ENCODE measurements at places on chromosomes 3 and 15.

DNA sequence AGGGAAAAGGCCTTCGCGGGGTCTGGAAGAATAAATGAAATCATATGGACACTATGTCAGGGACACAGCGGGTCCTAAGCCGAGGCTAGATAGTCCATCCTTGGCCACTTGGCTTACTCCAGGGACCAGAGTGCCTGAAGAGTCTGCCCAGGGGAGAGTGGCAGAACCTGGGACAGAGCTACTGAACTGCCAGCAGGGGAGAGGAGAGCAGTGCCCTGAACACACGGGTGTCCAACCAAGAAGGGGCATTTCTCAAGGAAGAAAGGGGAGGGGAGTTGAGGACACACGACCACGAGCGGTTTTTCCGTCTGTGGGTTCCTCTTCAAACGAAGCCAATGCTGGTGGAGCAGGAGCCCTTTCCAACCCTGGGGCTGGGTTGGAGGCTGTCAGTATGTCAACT is 1.0 kb downstream of the ACAN start:
- no peak for DNase-seq

DNA sequence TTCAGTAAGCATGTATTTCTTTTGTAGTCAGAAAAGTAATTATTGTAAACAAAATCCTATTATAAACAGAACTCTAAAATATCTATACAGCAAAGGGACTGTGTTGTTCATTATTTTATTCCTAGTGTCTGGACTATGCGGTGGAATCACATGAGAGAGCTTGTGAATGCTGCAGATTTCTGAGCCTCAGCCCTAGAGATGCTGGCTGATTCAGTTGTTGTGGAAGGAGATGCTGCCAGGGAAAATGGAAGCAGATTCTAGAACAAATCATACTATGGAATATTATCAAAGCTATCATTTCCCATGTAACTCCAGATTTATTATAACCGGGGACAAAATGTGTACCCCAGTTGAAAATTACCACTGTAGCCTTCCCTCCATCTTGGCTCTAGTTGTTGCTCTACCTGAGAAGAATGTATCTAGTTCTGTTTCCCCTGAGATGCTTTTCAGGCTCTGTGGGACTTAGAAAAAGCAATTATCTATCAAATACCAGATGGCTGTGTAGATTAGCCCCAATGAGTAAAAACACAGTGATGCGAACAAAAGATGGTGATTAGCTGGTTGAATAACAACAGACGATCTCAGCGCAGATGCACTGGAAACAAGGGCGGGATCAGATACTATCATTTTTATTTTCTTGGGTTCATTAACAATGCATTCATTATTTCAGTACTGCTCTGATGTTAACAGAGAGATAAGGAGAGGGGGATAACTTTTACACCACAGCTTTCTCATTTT is 131.3 kb downstream of the TMEM108 start:
- no peak for DNase-seq

- DNase-seq = no peak
Measured at GRCh38 chr3:70608434-70608833, 296.0 kb upstream of the MDFIC2 start.

DNA sequence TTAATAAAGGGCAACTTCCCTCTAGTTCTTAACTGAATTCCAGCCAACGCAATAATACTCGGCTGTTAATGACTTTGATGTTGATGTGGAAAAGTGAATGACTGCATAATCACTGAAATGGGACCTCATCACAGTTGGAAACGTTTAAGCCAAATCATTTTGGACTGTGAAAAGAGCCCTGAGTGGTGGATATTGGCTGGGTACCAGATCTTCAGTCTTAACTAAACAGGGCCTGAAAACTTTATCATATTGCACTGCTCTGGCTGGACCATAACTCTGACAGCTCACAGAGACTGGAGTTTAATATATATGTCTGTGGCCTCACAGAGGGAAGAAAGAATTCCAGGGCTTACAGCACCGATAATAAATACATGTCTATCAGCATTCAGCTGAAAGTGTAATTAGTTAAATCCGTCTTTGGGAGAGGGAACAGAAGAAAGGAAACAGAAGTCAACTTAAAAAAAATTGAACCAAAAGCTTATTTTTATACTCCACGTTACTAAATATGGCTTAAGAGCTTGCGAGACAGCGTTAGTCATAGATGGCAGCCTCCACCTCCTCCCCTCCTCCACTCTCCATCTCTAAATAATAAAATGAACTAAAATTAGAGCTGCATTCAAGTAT is 222.3 kb upstream of the CDIN1 start:
- no peak for DNase-seq

GRCh38 chr15:77464129-77464865 is 43.6 kb downstream of the HMG20A start:
- no peak for DNase-seq

DNA sequence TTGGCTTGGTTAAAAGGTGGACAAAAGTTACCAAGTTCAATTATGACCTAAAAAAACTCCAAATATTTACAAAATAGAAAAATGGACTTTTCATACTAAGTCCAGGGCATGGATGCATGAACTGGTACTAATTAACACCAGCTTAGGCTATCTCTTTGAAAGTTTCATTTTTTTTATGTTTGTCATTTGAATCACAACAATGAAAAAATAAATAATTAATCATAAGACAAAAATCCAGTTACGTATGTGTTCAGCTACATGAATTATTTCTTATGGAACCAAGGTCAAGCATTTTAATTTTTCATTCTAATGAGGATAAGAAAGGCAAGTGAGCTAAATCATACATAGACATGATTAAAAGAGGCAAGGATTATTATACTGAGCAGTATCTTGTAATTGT is 23.7 kb upstream of the STRIT1 start:
- DNase-seq = no peak

DNA sequence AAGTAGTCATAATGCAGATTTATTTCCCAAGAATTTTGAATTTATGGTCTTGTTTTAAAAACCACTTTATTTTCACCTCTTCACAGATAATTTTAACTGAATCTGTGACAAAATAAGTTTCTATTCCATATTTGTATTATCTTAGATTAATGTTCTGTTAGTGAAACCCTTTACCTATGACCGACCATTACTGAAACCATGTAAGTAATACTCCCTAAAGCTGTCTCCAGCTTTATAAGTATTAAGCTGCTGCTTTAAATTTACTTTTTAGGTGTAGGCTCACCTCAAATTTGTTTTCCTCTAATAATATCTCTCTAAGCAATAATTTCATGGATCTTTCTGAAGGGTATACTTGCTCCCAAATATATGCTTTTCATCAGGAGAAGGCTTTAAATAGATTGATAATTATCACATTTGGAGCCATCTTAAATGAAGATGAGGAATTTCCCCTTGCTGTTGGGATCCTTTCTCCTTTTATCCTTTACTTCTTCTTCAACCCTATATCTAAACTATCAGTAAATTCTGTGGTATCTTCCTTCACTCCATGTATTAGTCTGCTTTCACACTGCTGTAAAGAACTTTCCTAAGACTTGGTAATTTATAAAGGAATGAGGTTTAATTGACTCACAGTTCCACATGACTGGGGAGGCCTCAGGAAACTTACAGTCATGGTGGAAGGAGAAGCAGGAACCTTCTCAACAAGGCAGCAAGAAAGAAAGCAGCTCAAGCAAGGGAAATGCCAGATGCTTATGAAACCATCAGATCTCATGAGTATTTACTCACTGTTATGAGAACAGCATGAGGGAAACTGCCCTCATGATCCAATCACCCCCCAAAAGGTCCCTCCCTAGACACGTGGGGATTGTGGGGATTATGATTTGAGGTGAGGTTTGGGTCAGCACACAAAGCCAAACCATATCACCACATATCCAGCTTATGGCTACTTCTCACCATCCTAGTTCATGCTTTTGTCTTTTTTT is 92.3 kb upstream of the P2RY1 start:
- DNase-seq = no peak

DNA sequence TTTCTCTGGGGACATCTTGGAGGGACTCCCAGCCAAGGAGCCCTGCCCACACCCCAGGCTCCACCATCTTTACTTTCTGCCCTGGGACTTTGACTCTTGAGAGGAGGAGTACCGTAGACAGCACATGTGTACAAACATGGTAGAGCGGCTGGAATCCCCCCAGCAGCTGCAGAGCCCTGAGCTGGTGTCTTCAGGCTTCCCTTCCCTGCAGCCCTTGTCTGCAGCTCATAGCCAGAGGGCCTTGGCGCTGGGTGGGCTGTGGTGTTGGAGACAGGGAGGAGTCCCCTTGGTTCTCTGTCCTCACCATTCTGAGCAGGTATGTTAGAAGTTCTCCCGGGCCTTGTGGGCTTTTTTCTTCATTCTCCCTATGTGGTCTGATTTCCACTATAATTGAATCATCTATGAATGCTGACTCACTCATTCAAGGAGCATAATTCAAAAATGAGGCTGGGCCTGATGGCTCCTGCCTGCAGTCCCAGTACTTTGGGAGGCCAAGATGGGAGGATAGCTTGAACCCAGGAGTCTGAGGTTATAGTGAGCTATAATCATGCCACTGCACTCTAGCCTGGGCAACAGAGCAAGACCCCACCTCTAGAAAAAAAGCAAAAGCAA is 97.8 kb upstream of the MEF2A start:
- no peak for DNase-seq

DNA sequence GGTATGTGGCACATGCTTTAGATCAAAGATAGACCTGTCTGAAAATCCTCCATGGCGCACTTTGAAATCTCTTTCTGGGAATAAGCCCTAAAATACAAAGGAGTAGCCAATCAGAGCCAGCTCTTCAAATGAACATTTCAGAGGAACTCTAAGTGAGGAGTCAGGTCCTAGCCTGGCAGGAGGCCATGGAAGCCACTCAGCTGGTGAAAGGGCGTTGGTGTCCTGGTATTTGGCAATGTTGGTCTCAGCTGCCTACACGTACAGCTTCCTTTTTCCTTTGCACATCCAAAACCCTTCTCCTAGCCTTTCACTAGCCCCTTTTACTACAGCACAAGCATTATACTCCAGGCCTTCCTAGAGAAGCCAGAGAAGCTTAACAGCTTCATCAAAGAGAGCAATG is 5.5 kb downstream of the WDR73 start:
- DNase-seq = no peak

DNA sequence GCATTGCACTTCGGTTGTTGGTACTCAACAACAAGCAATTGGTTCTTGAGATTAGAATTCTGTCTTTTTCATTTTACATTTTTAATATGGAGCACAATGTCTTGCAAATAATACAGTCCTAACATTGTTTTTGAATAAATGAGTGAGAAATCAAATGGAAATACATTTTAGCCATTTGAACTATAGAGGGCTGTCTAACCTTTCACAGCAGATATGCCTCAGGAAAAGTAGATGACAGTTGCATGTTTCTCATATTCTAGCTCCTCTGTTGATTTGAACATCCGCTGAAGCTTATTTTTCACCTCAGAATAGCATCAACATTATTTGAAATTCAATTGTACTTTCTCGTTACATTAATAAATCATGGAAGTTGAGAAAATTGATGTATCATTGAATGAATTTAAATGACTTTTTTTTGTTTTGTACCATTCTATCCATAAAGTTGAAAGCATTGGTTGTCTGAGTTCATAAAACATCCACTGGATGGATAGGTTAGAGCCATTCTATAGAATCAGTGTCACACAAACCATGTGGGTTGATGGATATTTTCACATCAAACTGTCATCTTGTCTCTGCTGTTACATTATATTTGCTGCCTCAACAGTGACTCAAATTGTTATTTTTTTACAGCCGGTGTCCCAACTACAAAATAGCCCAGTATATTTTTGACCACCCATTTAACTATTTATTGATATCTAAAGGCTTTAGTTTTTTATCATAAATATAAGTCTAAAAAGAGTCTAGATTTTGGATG is 928.3 kb downstream of the NSUN3 start:
- DNase-seq = no peak

GRCh38 chr3:11220230-11220629 is 52.0 kb upstream of the ATG7 start:
- no peak for DNase-seq

DNA sequence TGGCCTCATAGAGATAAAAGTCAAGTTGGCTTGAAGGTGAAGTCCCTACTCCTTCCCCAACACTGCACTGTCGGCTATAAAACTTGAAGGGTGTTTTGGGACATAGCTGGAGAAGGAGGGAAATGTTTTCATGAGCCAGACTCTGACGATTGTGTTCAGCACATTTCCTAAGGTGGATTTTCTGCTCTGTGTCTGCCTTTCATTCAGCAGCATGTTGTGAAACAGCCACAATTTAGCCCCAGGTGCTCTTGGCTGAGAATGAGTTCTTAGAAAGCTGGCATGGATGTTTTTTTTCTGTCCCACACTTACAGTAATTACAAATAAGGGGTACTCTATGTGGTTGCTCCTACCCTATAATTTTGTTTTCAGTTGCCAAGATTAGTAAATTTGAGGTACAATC is 492.4 kb downstream of the MCTP2 start:
- no peak for DNase-seq

DNA sequence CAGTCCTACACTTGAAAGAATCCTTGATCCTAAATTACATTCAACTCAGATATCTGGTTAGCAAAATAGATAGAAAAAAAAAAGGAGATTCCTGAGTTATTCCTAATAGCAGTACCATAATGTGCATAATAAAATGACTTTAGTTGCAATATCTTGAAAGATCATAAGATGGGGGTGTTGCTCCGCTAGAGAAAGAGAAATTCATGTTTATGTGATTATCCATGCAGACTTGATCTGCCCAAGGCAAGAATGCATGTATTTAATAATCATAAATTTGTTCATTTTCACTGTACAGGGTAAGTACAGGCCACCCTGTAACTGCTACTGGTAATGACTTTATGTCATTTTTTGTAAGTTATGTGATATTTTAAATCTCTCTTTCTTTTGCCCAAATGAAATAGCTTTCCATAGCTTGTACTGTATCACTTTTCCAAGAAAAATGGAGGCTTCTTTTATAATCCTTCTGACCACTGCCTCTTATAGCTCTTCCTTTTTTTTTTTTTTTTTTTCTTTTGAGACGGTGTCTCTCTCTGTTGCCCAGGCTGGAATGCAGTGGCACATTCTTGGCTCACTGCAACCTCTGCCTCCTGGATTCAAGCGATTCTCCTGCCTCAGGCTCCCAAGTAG is 84.6 kb downstream of the HCN4 start:
- DNase-seq = no peak

- no peak for DNase-seq
Measured at GRCh38 chr3:70383360-70383831, 71.0 kb upstream of the MDFIC2 start.

- no peak for DNase-seq
Measured at GRCh38 chr3:123491966-123492587, 43.2 kb upstream of the ADCY5 start.

DNA sequence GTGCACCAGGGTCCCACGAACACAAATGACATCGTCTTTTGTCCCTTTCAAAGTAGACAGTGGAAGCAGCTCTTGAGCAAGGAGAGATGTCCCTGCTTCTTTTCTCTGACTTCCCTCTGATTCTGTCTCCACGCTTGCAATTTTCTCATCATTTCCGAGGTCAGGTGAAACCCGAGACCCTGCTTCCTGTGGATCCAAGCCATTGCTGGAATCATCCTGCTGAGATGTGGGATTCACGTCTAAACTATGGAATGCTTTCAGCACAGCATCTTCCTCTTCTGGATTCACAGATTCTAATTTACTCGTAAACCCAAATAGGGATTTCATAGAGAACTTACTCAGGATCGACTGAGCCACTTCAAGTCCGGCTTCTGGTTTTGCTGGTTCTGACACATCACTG is 127.1 kb downstream of the FMN1 start:
- DNase-seq = no peak

GRCh38 chr3:39000008-39000450 is 51.7 kb downstream of the SCN11A start:
- DNase-seq = no peak
